ENCODE measurements at places on chromosomes 4 and X.

- no peak for DNase-seq
Measured at GRCh38 chr4:168723020-168723419, 226.2 kb downstream of the PALLD start.

DNA sequence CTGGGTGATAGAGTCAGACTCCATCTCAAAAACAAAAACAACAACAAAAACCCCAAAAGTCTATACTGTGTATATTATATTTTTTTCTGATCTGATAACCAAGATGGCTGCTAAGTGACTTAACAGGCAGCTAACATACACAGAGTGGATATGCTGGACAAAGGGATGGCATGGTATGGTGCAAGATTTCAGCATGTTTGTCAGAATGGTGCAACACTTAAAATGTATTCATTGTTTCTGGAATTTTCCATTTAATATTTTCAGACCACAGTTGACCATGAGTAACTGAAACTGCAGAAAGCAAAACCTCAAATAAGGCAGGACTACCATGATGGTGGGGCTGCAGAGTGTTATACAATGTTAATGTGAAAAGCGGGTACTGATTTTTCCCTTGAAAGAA lies 6.1 kb upstream of the BOD1L1 start:
- DNase-seq, result no peak

GRCh38 chr4:147794314-147794680 lies 62.4 kb downstream of the ARHGAP10 start:
- DNase-seq, result no peak

GRCh38 chr4:87946766-87947165 lies 28.7 kb upstream of the SPP1 start:
- no peak for DNase-seq

GRCh38 chrX:97447306-97447705 lies 563.6 kb downstream of the RPA4 start:
- no peak for DNase-seq

DNA sequence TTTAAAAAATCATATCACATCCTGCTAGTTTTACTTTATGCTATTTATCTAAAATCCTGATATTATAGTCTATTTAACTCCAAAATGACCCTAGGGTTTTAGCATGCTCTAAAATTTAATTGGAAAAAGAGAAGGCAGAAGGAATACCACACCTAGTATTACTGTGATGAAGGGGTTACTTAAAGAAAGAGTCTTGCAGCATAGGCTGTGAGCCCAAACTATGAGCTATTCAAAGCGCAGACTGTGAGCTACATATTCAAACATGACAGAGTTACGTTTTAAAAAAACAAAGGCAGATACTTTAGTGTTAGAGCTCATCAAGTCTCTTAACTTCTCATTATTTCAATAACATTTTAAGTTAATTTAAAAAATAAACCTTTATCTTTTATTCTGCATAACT lies 247.7 kb upstream of the ETNPPL start:
- DNase-seq, result no peak

- no peak for DNase-seq
Measured at GRCh38 chr4:105712766-105713165, 4.2 kb downstream of the GSTCD start.

DNA sequence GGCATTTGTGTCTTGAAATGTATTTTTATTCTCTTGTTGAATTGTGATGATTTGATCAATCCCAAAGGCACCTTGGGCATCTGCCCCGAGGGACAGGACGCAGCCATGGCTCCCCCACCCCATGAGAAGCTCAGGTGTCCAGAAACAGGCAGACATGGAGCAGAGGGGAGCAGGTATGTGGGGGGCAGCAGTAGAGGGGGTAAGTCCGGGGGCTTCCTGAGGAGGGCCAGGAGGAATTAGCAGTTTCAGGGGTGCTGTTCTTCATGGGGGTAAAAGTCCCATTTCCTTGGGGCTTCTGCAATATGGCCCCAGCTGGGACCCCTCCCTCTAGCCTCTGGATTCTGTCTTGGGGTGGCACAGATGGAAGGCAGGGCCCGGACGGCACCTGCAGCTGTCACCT lies 67.0 kb upstream of the HMX1 start:
- no peak for DNase-seq

DNA sequence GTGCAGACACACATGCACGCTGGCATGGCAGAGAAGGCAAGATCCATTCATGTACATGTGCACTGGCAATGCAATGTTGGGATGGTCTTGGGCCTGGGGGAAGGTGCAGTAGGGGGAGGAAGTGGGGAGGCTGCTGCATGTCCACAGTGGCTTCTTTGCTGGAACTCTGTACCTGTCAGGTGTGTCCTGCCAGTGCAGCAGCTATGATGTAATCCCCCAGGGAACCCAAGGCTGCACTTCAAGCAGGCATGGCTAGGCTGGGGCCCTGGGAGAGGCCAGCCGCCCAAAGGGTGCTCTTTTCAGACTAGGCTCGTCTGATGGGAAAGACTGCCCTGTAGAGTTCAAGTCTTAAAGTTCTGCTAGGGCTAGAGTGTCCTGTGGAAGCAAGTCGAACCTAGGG lies 1304.0 kb downstream of the FAM133A start:
- DNase-seq, result no peak

DNA sequence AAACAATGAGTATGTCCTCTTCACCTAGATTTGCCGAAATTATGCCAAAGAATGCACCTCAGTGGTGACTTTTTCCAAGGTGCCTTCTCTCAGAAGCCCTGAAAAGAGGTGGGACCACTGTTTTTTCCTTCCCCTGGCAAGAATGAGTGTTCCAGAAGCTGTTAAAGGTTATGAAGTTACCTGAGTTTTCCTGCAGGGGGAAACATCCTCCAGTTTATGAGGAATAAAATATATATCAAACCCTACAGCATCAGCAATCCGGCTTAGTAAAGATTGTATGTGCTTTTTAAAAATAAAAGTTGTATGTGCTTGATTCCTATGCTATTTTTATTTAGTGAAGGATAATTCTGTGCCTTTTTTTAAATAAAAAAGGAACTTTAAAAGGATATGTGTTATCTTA lies 73.3 kb downstream of the RBM46 start:
- no peak for DNase-seq

GRCh38 chr4:4913147-4913561 lies 53.7 kb downstream of the MSX1 start:
- no peak for DNase-seq

DNA sequence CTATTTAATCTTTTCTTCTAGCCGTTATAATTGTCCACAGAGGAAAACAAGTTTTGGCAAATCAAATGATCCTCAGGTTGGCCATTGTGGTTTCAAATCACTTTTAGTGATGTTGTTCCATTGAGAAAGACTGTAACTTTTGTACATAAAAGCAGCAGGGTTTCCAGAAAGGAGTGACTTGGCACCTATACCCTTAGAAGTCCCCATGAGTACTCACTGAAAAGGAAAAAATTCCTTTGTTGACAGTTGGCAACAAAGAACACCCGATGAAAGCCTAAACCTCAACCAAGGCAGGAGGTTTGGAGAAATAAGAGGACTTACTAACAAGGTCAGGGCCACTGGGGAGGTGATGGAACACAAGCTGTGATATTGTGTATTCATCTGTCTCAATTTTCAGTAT lies 474.4 kb downstream of the RAPGEF2 start:
- DNase-seq, result no peak

DNA sequence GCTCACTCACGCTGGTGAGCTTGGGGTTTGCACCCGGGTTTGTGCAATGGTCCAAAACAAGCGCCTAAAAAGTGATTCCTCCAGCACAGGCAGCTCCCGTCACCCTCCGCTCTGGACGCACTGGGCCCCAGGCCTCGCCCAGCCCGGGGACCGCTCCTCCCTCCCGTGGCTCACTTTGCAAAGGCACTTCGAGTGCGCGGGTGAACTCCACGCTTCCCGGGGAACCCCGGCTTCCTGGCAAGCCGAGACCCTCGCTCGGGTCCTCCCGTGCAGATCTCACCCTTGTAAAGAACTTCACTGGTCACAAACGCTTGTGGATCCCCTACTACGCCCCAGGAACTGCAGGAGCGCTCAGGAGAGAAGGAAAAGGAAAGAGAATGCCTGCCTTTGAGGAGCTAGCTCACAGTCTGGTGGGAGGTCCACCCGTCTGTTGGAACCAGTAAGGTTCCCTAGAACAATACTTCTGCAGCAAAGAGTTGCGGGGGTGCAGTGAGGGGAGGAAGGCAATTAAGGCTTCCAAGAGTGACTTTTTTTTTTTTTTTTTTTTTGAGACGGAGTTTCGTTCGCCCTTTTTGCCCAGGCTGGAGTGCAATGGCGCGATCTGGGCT lies at the start of gene CTPS2:
Gene CTPS2, minus strand, starts transcription at position 122 of the 608 bp plus-strand sequence. CDS start 9,767 bp downstream, outside the sequence.
- peak; percentile 36 for DNase-seq

- DNase-seq, result no peak
Measured at GRCh38 chr4:95516528-95517017, 32.2 kb downstream of the UNC5C start.

GRCh38 chrX:40418813-40419195 lies 162.0 kb upstream of the ATP6AP2 start:
- DNase-seq, result no peak

- no peak for DNase-seq
Measured at GRCh38 chr4:10011277-10011676, 10.0 kb downstream of the SLC2A9 start.

All from CD4-positive, alpha-beta memory T cell (primary cell).